ENCODE measurements at places on chromosomes 3 and 15.

- peak; percentile 86 for DNase-seq
Measured at GRCh38 chr3:46693038-46693891, at the start of gene ALS2CL. ALS2CL (minus strand) TSS chr3:46693679; CDS start chr3:46689440, 4,239 bp downstream.

- DNase-seq = no peak
Measured at GRCh38 chr15:47332481-47332880, 384.8 kb upstream of the SEMA6D start.

- no peak for DNase-seq
Measured at GRCh38 chr15:94119298-94119811, 112.0 kb upstream of the MCTP2 start.

- no peak for DNase-seq
Measured at GRCh38 chr3:138825336-138825735, 9.4 kb downstream of the PIK3CB start.

DNA sequence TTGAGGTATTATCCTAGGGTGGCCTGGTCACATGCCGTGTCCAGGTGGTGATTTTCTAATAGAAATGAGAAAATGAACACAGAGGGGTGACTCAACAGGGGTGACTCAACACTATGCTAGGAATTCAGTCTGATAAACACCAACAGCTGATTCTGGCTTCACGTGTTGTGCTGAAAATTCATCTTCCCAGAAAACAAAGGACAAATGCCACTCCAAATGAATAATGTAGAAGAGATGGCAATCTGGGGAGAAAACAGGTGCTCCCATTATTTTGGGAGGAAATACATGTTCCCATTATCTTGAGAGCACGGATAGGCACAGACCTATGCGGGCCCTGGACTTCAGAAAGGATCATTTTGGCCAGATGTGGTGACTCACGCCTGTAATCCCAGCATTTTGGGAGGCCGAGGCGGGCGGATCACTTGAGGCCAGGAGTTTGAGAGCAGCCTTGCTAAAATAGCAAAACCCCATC lies 101.2 kb upstream of the MEX3B start:
- no peak for DNase-seq

DNA sequence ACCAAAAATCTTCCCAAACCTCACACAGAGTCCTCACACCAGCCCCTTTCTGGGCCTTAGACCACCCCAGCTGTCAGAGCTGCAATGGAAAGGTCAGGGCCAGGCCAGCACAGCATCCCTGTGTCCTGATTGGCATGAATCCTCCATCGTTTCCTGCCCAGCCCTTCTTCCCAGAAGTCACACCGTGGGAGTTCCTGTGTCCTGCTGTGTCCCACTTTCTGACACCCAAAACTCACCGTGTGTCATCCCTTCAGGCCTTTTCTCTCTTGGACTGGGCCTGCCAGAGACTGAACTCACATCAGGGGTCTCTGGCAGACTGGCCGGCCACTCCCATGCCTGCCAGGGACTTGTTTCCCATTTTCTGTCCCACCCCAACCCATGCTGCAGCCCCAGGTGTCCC lies 32.5 kb upstream of the CHRNB4 start:
- no peak for DNase-seq

- DNase-seq = no peak
Measured at GRCh38 chr3:167228135-167228534, 152.0 kb downstream of the ZBBX start.

DNA sequence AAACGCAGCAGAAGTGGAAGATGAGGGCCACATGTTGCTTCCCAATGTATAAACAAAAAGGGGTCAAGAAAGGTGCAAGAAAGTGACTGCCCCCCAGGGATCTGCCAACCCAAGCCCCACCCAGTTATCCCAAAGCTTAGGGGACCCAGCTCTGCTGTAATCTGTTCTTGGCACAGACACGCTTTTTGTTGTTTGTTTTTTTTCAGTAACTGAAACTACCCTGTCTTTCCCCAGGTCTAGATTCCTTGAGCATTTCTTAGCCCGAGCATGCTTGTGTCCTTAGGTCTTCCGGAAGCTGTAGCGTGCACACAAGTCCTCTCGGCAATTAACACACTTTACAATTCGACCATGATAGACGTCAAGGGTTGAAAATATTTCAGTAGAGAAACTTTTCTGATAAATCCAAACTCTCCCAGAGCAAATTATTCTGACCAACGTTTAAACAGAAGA lies 8.5 kb upstream of the PPARG start:
- DNase-seq = no peak

DNA sequence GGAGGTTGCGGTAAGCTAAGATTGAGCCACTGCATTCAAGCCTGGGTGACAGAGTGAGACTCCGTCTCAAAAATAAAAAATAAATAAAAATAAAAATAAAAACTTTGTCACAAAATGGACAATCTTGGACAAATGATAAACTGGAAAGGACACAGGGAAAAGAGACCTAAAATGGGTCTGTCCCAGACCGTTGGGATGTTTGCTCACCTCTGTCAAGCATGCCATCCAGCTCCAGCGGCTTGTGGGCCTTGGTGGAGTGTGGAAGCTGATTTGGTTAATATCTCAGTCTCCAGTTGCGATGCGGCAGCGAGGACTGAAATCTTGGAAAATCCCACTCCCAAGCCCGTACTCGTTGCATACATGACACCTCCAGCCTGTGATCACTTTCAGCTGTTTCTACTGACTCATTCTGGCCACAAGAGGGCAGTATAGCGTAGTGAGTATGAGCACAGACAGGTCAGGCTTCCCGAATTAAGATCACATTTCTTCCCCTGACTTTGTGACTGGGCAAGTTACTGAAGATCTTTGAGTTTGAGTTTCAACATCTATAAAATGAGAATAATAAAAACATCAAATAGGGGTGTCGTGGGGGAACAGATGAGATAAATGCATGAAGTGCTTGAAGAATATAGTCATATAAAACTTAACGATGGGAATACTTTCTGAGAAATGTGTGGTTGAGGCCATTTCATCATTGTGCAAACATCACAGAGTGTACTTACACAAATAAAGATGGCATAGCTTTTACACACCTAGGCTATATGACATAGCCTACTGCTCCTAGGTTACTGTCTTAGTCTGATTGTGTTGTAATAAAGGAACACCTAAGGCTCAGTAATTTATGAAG lies 19.6 kb upstream of the MOBP start:
- DNase-seq = peak; percentile 70
